ENCODE measurements at places on chromosomes 16 and 17. TPM values are rescaled to one million over a fixed set of nuclear protein-coding genes. Genes with fewer than 3 reads are reported as not detected.

DNA sequence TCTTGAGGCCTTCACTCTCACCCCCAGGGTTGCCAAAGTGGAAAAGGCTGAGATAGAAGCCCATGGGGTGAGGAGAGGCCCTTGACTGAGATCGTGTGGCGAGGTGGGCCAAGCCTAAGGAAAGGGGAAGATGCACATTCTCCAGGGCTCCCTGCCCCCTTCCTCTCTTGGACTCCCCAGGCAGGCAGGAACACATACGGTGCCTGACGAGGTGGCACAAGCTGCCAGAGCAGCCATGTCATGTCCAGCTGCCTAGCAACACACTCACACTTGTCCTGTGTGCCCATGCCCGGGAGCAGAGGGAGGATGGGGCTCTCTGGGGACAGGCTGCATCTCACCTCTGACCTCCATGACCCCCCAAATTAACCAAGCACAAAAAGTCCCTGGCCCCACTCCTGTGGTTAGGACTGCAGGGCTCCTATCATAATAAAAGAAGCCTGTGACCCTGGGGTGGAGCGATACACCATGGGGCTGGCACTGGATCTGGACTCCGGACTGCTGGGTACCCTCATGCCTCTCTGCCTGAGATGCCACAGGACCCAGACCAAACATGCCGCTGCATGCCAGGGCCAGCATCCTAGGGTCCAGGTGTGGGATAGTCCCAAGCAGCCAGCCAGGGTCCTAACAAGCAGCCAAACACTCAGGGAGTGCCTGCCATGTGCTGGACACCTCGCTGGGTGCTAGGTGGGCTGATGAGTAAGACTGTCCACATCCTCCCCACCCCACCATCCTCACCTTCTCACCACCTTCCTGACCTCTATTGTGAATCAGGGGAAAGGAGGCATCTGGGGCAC lies 2.6 kb downstream of the GIT1 start:
- no peak overlapping the region for H3K4me3 ChIP-seq
- no peaks in the 10 kb centered on the region for H3K27me3 ChIP-seq

- no peak for DNase-seq
- H3K4me3 ChIP-seq, result peak overlapping the region; percentile 38
- peaks cover 44% of the 10 kb centered on the region for H3K36me3 ChIP-seq
- H3K27ac ChIP-seq, result peak overlapping the region; percentile 89
- H3K27me3 ChIP-seq, result no peaks in the 10 kb centered on the region
- peaks cover 90% of the 10 kb centered on the region for H3K4me1 ChIP-seq
Measured at GRCh38 chr17:65027305-65027704, 29.2 kb downstream of the GNA13 start.

DNA sequence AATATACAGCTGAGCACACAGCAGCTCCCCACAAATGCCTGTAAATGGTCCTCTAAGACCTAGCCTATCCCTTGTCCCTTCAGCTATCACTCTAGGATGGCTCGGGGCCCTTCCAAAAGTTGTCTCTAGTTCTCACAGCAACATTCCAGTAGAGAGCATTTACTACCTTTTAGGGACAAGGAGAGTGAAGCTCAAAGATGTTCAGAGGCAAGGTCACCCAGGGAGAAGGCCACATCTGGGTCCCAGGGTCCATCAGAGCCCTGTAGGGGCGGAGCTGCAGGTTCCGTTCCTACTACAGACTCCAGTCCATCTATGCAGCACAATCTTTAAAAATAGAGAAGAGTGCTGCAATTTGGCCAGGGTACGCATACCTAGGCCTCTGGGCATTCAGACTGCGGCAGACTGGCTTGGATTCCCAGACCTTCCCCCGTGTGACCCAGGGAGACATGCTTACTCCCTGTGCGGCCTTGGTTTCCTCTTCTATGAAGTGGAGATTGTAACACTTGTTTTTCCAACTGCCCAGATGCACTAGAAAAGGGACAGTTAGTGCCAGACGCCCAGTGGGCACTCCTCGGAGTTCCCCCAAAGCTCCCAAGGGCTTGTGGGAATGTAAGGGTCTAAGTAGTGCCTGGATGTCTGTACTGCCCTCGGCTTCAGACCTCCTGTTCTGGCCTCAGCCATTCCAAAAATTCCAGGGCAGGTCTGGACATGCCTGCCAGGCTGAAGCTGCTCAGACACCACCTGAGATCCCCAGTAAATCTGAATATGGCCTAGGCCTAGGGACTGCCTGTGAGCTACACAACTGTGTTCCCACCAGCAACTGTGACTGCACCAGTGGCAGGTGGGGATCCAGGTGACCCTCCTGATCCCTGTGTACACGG lies 2.5 kb downstream of the SLC12A4 start:
- no peak overlapping the region for H3K27ac ChIP-seq
- H3K4me3 ChIP-seq, result no peak overlapping the region
- peaks cover 28% of the 10 kb centered on the region for H3K4me1 ChIP-seq
- DNase-seq, result no peak

GRCh38 chr17:8384801-8385378 lies 1.9 kb upstream of the RPL26 start:
- H3K27ac ChIP-seq, result peak overlapping the region; percentile 41
- no peaks in the 10 kb centered on the region for H3K27me3 ChIP-seq
- no peak for DNase-seq
- H3K36me3 ChIP-seq, result peaks cover 31% of the 10 kb centered on the region

DNA sequence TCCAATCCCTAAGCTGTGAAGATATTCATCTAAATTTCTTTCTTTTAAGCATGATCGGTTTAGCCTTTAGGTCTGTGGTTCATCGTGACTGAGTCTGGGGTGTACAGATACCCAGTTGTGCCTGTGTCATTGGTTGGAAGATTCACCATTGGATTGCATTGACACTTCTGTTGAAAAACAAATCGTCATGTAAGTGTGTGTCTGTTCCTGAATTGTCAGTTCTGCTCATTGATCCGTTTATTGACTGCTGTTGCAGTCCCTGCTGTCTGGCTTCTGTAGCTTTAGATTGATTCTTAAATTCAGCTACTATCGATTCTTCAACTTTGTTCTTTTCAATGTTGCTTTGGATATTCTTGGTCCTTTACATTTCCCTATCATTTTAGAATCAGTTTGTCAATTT lies 21.0 kb upstream of the ZNF469 start:
- H3K36me3 ChIP-seq, result no peaks in the 10 kb centered on the region
- peaks cover 9% of the 10 kb centered on the region for H3K4me1 ChIP-seq
- H3K4me3 ChIP-seq, result no peak overlapping the region
- H3K27ac ChIP-seq, result no peak overlapping the region

DNA sequence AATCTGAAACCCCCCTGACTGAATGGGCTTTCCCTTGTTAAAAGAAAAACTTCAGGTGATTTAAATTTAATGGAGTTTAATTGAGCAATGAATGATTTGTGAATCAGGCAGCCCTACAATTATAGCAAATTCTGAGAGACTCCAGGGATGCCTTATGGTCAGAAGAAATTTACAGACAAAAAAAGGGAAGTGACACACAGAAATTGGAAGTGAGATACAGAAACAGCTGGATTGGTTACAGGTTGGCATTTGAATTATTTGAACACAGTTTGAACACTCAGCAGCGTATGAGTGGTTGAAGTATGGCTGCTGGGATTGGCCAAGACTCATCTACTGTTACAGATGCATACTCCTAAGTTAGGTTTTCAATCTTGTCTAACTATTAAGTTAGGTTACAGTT lies 19.0 kb upstream of the CPHXL start:
- H3K36me3 ChIP-seq, result no peaks in the 10 kb centered on the region
- DNase-seq, result no peak
- H3K4me1 ChIP-seq, result no peaks in the 10 kb centered on the region
- H3K4me3 ChIP-seq, result no peak overlapping the region
- H3K27ac ChIP-seq, result no peak overlapping the region

DNA sequence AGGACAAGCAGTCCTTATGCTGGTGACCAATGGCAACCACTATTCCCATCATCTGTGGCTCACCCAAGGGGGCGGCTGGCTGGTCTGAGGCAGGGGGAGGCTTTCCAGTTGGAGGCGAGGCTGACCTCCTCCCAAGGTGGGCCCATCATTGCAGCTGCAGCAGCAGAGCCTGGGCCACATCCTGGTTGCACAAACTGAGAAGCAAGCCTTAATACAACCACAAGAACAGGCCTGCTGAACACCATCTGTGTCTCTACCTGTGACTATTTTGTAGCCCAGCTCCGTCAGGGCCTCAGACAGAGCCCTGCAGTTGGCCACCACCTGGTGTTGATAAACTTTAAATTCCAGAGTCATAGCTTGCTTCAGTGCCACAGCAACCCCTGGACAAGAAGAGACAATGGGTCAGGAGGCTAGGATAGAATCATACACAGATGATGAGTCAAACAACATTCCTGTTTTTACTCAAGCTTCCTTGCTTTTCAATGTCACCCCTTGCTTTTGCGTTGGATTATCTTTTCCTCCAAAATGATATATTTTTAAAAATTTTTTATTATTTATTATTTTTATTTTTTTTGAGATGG lies 17.9 kb downstream of the SMCR8 start:
- no peaks in the 10 kb centered on the region for H3K27me3 ChIP-seq
- peaks cover 70% of the 10 kb centered on the region for H3K36me3 ChIP-seq
- no peak overlapping the region for H3K4me3 ChIP-seq

- peak overlapping the region; percentile 67 for H3K4me3 ChIP-seq
- peak; percentile 82 for DNase-seq
- H3K36me3 ChIP-seq, result no peaks in the 10 kb centered on the region
- peaks cover 15% of the 10 kb centered on the region for H3K4me1 ChIP-seq
Measured at GRCh38 chr17:75753514-75754377, 11.2 kb downstream of the GALK1 start.

DNA sequence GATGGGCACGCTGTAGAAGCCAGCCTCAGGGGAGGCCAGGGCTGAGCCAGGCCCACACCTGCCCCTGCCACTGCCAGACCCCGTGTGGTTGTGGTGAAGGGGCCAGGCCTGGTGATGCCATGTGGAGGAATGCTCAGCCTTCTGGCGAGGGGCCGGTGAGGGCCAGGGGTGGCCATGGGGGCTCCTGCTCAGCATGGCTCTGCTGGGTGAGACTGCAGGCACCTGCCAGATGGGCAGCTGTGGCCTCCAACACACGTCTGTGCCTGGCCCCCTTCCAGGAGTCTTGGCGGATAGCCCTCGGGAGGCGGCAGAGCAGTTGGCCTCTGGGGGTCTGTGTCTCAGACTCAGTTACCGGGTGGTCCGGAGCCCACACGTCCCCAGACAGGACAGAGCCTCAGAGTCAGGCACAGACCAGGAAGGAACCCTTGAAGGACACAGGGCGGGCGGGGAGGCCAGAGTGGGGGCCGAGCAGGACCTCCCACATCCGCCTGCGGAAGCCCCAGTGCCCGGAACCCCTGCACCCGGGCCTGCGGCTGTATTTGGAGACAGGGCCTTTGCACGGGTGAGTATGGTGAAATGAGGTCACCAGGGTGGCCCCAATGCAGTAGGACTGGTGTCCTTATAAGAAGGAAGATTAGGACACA lies 22.5 kb upstream of the CHMP6 start:
- no peak overlapping the region for H3K27ac ChIP-seq
- peaks cover 19% of the 10 kb centered on the region for H3K4me1 ChIP-seq
- H3K27me3 ChIP-seq, result peaks cover 4% of the 10 kb centered on the region
- no peak overlapping the region for H3K4me3 ChIP-seq
- DNase-seq, result no peak

DNA sequence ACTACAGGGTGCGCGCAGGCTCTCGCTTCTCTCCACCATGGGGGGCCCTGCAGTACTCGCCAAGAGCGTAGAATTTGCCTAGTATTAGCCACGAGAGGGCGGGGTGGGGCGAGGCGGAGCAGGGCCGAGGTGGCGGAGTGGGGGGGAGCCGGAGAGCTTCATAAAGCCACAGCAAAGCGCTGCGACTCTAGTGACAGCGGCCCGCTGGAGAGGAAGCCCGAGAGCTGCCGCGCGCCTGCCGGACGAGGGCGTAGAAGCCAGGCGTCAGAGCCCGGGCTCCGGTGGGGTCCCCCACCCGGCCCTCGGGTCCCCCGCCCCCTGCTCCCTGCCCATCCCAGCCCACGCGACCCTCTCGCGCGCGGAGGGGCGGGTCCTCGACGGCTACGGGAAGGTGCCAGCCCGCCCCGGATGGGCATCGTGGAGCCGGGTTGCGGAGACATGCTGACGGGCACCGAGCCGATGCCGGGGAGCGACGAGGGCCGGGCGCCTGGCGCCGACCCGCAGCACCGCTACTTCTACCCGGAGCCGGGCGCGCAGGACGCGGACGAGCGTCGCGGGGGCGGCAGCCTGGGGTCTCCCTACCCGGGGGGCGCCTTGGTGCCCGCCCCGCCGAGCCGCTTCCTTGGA lies at the start of gene TBX21:
TBX21 (plus strand) TSS at position 190 of the 627 bp plus-strand sequence; CDS start at position 409, 219 bp downstream.
- peaks cover 52% of the 10 kb centered on the region for H3K4me1 ChIP-seq
- peak within 1 kb of the TSS; percentile 87 for H3K27ac ChIP-seq
- peaks cover 2% of the 10 kb centered on the region for H3K36me3 ChIP-seq

GRCh38 chr16:30499284-30499683 lies 26.7 kb downstream of the ITGAL start:
- no peaks in the 10 kb centered on the region for H3K4me1 ChIP-seq
- H3K4me3 ChIP-seq, result no peak overlapping the region
- DNase-seq, result no peak
- peaks cover 45% of the 10 kb centered on the region for H3K36me3 ChIP-seq
- no peaks in the 10 kb centered on the region for H3K27me3 ChIP-seq

- no peak for DNase-seq
- H3K36me3 ChIP-seq, result no peaks in the 10 kb centered on the region
- no peaks in the 10 kb centered on the region for H3K27me3 ChIP-seq
Measured at GRCh38 chr16:71576971-71577370, at the start of gene TAT. Gene TAT (minus strand): TSS chr16:71577092. CDS start chr16:71576415, 677 bp downstream.

GRCh38 chr17:40107522-40108174 lies 7.3 kb upstream of the NR1D1 start:
- H3K4me3 ChIP-seq, result peak overlapping the region; percentile 72
- H3K27me3 ChIP-seq, result no peaks in the 10 kb centered on the region
- no peaks in the 10 kb centered on the region for H3K36me3 ChIP-seq
- peak overlapping the region; percentile 83 for H3K27ac ChIP-seq

GRCh38 chr16:24838554-24839266 lies 7.1 kb upstream of the SLC5A11 start:
- no peak overlapping the region for H3K27ac ChIP-seq
- H3K36me3 ChIP-seq, result no peaks in the 10 kb centered on the region
- H3K27me3 ChIP-seq, result peaks cover 2% of the 10 kb centered on the region
- H3K4me1 ChIP-seq, result no peaks in the 10 kb centered on the region
- H3K4me3 ChIP-seq, result no peak overlapping the region

DNA sequence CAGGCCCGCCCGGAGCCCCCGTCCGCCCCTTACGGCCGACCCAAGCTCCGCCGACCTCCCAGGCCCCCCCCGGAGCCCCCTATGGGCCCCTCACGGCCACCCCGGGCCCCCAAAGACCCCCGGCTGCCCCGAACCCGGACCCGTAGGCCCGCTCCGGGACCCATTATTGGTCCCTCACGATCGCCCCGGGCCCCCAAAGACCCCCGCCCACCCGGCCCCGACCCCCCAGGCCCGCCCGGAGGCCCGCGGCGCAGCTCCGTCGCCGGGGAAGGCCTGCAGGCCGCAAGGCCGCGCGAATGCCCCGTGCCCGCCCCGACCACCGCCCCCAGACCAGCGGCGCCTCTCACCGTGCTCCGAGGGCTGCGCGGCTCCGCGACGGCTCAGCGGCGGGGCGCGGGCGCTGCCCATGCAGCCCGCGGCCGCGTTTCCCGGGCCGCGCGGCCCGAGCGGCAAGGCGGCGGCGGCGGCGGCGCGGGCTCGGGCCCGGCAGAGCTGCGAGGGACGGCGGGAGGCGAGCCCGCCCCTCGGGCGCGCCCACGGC lies 393 bp downstream of the ANKRD11 start:
- H3K36me3 ChIP-seq, result peaks cover 23% of the 10 kb centered on the region
- DNase-seq, result no peak
- peaks cover 64% of the 10 kb centered on the region for H3K4me1 ChIP-seq
- H3K27me3 ChIP-seq, result no peaks in the 10 kb centered on the region
- no peak overlapping the region for H3K27ac ChIP-seq

RGS11 gene
- not detected for total RNA-seq

GRCh38 chr16:1050516-1050915 lies 22.0 kb upstream of the SSTR5 start:
- no peaks in the 10 kb centered on the region for H3K36me3 ChIP-seq
- no peak overlapping the region for H3K27ac ChIP-seq
- H3K4me3 ChIP-seq, result no peak overlapping the region
- no peaks in the 10 kb centered on the region for H3K4me1 ChIP-seq
- peaks cover 4% of the 10 kb centered on the region for H3K27me3 ChIP-seq
